ENCODE measurements at places on chromosomes 11 and 22.

DNA sequence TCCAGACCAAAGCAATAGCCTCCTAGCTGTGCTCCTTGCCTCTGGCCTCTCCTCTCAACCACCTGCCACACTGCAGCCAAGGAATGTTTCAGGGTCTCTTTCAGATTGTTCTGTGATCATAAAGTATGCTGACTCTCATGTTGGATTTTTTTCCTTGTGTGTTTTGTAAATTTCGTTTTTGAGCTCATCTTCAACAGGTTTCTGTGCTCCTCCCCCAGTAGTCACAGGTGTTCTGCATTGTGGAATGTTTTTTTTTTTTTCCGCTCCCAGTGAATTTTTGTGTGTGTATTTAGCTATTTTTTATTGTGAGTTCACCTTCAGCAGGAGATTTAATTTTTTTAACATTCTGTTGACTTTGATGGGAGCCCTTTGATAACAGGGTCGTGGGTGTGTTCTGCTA, 153.7 kb downstream of the MYO18B start:
- no peak for DNase-seq

DNA sequence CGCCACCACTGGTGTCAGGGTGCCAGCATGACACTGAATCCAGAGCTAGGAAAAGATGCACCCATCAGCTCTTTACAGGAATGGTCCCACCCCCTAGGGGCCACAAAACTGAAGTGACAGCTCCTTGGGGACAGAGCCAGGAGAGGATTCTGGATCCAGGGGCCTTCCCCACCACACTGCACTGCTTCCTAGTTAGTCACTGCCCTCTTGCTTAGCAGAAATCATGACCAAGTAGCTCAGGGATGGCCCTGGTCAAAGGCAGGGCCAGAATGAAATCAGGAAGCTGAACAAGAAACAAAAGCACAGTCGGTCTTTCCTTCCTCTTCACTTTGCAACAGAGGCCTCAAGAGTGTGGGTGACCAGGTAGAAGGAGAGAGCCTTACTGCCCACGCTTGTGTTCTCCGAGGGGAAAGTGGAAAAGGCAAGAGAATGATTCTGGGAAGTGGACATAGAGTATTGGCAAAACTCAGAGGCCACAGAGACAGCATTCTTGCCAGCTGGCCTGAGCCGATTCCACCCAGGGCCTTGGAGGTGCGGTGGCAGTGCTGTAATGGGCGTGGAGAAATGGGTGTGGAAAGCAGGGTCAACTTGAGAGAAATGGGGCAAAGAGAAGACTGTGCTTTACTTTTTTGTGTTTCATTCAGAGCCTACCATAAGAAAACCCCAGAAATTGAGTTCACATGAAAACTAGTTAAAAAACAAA, 39.8 kb downstream of the KCNJ1 start:
- no peak for DNase-seq

DNA sequence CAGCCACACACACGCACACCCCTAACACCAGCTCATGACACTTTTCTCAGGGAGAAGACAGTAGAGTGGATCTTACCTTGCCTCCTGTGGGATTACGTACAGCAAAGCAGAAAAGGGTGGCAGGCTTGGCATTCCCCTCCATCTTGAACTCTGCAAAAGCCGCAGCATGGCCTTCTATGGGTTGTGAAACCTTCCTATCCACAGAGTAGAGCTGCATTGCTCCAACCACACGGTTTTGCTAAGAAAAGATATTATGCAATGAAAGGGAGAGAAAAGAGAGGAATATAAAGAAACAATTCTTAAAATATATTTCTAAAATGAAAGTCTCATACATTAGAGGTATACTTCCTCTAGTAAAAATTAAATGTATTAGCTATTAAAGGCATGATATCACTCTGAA, 48.8 kb downstream of the CLTCL1 start:
- DNase-seq, result no peak

DNA sequence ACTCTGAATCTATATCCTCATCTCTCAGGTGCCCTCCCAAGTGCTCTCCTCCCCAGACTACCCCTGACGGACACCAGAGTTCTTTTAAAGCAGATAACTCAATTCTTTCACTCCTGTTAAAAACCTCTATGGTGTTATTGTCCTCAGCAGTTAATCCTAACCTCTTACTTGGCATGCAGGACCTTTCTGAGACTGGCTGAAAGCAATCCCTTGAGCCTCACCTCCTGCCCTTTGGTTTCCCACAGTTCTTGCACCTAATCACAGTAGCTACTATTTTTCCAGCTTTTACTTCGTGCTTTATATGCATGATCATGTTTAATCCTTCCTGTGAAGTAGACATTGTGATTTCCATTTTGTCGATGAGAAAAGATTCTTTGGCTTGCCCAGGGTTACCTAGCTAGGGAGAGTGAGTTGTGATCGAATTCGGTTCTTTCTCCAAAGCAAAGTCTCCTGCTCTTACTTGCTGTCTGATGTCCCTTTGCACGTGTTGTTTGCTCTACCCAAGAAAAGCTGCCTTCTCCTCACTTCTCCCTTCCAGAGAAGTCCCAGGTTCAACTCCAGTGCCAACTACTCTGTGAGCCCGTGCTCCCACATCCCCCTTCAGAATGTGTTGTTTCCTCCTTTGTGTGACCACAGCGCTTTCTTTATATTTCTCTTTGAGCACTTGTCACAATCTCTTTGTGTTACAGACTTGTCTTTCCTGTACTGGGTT, 2.1 kb downstream of the UBE2L3 start:
- DNase-seq, result no peak

GRCh38 chr11:134669796-134670195, 257.8 kb upstream of the B3GAT1 start:
- DNase-seq, result no peak

GRCh38 chr11:76623171-76623883, 47.2 kb downstream of the LRRC32 start:
- DNase-seq, result peak; percentile 61

- no peak for DNase-seq
Measured at GRCh38 chr11:41784513-41785335, 325.3 kb upstream of the LRRC4C start.

DNA sequence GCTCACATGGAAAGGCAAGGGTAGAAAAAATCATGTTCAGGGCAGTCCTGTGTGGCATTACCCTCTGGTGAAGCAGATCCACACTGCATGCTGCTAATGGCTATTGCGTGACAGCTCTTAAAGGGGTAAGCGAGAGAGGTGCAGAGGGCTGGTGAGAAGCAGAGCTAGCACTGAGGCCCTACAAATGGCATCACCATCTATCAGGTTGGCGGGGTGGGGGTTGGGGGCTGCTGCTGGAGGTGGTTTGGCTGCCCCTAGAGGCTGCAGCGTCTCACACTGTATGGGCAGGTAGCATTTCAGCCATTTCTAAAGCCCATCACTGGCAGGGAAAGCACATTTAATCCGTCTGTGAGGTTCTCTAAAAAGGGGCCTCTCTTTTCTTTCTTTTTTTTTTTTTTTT, 16.9 kb upstream of the TMA7B start:
- no peak for DNase-seq

DNA sequence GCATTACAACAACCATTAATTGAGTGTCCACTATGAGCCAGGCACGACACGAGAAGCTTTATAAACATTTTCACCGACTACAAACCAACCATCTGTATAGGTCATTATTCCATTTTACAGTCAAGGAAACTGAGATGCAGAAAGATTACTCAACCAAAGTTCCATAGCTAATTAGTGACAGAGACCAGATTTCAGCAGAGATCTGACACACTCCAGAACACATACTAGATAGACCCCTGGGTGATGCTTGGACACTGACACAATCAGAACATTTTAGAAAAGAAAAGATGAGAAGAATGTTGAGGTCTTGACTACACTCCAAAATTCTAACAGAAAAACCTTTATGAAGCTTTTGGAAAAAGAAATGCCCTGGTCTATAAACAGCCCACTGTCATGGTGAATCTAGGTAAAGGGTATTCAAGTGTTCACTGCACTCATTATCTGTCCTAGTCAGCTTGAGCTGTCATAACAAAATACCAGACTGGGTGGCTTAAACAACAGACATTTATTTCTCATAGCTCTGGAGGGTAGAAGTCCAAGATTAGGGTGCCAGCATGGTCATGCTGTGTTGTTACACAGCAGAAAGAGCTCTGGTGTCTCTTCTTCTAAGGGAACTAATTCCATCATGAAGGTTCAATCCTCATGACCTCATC, 89.0 kb downstream of the RELT start:
- no peak for DNase-seq

DNA sequence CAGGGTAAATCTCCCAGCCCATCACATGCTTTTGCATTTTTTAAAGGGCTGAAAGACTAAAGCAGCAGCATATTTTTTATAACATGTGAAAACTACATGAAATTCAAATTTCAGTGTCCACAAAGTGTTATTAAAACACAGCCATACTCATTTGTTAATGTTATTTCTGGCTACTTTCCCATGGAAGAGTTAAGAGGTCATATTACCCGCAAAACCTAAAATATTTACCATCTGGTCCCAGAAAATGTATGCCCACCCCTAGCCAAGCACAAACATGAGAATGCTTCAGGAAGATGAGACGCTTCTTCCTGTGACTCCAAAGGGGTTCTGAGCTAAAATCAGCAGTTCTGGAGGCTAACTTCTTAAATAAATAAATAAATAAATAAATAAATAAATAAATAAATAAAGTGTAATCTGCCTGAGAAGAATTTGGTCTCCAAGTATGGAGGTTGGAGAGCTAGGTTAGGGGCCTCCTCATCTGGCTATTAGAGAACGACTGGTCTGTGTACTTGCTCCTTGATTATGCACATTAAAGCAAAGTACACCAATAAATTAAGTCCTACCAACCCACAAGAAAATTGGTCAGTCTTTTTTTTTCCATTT, 9.7 kb downstream of the IMMP1L start:
- DNase-seq, result no peak

DNA sequence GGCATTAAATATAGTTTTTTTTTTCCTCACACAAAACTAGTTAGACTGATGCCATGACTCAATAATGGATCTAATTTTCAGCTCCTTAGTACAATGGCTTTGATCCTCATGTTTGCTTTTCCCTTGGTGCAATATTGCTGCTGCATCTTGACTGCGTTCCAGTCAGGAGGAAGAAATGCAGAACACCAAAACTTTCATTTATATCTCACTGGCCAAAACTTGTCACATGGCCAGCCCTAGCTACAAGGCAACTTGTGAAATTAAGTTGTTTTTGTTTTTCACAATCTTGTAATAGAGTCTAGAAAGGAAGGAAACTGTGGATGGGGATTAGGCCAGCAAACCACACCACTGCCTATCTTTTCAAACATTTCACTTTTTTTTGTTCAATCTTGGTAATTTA, 36.7 kb downstream of the SMC1B start:
- DNase-seq, result no peak

- peak; percentile 70 for DNase-seq
Measured at GRCh38 chr11:130827451-130828377, 88.6 kb downstream of the SNX19 start.

DNA sequence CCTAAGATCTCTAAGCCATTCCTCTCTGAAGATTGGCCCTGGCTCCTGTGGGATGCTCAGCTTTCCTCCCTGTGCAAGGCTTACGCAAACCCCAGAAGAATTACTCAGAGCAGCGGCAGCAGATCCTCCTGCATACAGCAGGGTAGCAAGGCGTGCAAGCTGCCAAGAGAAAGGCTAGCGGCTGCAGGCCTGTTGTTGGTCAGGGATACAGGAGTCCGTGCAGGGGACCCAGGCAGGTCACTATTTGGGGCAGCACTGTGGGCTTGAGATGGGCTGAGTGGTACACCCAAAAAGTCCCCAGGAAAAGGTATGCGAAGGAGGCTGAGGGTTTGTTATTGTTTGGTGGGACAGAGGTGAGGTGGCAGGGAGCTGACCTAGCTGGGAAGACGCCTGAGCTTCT, 1.5 kb downstream of the GLB1L2 start:
- DNase-seq, result no peak

DNA sequence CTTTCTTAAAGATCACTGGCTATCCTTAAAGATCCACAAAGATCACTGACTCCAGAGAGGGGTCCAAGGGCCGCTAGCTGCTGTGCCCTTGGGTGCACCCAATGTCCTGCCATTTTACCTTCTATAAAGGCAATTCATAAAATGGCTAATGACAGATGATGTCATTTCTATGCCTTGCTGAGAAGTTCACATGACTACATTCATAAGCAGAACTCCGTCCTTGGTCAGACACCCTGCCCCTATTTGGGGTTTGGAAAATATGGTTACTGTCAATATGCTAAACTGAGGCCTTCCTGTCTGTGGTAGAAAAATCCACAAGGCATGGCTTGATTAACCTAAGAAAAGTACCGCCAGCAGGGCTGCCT, 60.9 kb upstream of the BMAL1 start:
- no peak for DNase-seq

GRCh38 chr22:32996702-32997101, 61.5 kb downstream of the SYN3 start:
- peak; percentile 79 for DNase-seq

DNA sequence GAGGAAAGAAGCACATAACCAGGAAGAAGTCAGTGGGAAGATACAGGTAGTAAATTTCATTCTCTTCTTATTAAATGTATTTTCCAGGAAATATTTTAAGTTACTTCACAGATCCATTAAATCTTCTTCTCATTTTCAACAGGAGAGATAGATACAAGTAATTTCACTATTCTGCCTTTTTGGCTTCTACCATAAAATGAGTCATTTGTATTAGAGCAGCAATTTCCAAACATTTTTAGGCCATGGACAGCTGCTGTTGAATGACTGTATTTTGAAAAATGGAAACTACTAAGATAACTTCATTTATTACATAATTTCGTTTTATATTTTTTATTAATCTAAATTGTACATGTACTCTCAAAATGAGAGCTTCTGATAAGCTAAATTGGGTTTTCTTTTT, 809.6 kb upstream of the API5 start:
- DNase-seq, result no peak
